ENCODE measurements at places on chromosomes 3 and 15.

DNA sequence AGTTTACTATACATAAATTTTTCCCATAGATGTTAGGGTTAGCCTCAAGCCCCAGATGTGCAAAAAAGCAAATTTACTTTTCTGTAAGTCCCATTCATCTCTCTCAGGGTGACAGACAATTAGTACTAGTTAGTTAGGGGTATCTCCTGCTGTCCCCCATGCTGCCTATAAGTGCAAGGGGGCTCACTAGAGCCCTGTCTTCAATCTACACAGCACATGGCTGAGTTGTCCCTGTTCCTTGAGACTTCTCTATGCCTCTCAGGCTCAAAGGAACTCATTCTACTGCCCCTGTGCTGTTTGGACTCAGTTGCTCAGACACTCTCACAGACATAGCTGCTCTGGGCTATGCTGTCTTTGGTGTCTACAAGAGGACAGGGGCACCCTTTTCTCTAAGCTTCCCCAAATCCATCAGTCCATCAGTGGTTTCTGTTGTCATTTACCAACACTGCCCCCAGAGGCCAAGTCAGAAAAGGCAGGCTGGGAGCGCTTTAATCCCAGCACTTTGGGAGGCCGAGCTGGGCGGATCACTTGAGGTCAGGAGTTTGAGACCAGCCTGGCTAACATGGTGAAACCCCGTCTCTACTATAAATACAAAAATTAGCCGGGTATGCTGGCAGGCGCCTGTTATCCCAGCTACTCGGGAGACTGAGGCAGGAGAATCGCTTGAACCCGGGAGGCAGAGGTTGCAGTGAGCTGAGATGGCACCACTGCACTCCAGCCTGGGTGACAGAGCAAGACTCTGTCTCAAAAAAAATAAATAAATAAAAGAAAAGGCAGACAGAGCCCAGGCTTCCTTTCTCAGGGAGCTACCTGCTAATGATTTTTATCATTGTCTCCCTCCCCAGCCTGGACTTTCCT is 31.4 kb upstream of the PRTG start:
- peak; percentile 63 for DNase-seq

DNA sequence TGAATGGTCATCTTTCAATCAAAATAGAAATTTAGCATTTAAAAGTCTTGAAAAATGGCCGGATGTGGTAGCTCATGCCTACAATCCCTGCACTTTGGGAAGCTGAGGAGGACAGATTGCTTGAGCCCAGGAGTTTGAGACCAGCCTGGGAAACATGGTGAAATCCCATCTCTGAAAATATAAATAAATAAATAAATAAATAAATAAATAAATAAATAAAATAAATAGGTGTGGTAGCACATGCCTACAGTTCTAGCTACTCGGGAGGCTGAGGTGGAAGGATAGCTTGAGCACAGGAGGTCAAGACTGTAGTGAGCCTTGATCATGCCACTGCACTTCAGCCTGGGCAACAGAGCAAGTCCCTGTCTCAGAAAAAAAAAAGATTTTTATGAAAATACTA is 25.9 kb downstream of the SLC30A4 start:
- DNase-seq, result no peak

GRCh38 chr3:121665488-121665887 is 4.8 kb upstream of the HCLS1 start:
- DNase-seq, result no peak

DNA sequence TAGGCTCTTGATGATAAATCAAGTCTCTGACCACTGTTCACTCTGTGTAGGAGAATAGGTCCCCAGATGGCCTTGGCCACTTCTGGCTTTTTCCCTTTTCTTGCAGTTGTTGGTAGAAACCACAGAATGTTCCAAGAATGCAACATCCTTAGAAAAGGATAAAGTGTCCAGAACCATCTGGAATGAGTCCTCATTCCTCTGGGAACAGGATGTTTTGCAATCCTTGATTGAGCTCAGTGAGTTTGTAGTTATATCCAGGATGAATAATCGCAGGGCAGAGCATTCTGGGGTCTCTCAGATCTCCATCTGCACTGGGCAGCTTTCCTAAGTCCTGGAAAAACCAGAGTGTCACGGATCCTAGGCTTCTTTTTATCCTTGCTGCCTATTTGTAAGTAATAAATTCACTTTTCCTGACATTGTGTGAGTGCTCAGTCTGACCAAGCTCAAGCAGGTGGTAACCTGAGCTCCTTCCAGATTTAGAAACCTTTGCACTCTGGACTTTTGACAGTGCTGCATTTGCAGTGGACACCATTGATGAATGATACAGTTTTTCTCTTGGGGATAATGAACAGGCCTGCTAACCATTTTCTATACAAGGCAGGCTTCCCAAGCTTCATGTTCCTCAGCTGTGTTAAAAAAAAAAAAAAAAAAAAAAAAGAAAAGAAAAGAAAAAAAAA is 1028.6 kb downstream of the OTOL1 start:
- DNase-seq, result no peak

GRCh38 chr3:101128786-101129185 is 135.6 kb upstream of the ABI3BP start:
- DNase-seq, result no peak

DNA sequence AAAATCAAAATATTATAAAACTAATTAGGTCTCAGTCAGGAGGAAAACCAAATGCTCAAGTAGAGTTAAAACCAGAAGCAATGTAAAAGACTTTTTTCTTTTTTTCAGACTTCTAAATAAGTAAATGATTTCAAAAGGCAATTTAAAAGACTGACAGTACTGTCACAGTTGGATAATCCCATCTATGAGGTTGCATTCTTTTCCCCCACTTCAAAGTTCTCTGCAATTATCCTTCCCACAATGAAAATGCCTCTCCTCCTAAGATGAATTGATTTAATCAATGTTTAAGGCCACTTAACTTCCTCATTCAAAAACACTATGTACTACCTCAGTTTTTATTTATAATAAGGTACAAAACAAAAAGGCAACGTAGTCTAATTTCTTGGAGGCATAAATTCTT is 8.1 kb downstream of the MRPL3 start:
- no peak for DNase-seq

- DNase-seq, result peak; percentile 66
Measured at GRCh38 chr15:58748040-58748851, 1.3 kb downstream of the ADAM10 start.

- no peak for DNase-seq
Measured at GRCh38 chr3:25831578-25831977, 41.7 kb downstream of the OXSM start.

- no peak for DNase-seq
Measured at GRCh38 chr3:58419780-58420507, 13.7 kb downstream of the PDHB start.

GRCh38 chr15:56811586-56811985 is 78.3 kb upstream of the ZNF280D start:
- DNase-seq, result no peak

DNA sequence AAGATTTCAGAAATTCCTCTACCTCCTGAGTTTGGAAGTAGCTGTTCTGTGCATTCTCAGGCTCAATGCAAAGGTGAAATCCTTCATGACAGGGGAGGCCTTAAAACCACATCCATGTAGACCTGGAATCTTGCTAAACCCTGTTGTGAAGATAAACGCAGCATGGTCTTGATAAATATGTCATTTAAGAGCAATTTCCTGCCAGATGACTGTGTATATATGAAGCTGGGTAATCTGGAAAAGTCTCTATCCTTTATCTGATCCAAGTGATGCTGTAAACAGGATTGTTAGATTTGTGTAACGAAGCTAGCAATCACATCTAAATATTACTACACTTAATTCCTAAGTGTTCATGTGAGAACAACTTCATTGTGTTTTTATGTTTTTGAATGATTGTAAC is 9.1 kb downstream of the MCTP2 start:
- DNase-seq, result no peak
